NCI-H1105 treated with DMSO at 0.1 percent for 48 hours (cell line): ENCODE measurements at places on chromosomes 4 and X.

GRCh38 chrX:7117587-7117986 is 29.9 kb upstream of the STS start:
- no peak for DNase-seq

DNA sequence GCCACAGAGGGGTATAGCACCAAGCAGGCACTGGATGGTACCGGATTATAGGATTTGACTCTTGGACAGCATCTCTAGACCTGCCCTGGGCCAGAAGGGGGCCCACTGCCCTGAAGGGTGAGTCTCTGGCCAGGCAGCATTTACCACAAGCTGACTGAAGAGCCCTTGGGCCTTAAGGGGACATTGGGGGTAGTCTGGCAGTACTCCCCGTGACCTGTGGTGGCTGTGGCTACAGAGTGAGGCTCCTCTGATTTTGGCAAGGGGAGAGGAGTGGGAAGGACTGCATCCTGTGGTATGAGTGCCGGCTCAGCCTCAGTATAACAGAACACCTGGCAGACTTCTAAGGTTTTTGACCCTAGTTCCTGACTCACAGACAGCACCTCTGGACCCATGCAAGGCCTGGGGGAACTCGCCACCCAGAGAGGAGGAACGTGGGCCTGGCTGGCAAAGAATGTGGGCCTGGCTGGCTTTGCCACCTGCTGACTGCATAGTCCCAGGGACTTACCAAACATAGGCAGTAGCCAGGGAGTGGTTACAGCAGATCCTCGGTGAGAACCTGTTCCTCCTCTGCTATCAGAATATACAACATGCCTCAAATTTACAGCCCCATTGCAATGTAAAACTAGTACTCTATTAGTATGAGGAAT is 48.1 kb downstream of the ABCB7 start:
- no peak for DNase-seq

- no peak for DNase-seq
These were observed 603.9 kb downstream of the INPP4B start for GRCh38 chr4:142242156-142242555.

DNA sequence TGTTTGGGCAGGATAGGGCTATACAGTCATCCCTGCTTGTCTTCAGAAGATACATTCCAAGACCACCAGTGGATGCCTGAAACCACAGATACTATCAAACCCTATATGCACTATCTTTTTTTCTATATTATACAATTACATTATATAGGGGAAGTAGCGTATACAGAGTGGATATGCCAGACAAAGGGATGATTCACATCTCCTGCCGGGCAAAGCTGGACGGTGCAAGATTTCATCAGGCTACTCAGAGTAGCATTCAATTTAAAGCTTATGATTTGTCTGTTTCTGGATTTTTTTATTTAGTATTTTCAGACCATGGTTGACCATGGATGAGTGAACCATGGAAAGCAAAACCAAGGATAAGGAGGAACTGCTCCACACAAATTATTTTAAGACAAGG is 7.0 kb upstream of the AMTN start:
- DNase-seq = no peak

- no peak for DNase-seq
These were observed 8.4 kb downstream of the CNGA1 start for GRCh38 chr4:48008021-48008596.

- no peak for DNase-seq
These were observed 20.7 kb downstream of the SPANXC start for GRCh38 chrX:141221611-141222010.

- no peak for DNase-seq
These were observed 5.7 kb upstream of the MPC1L start for GRCh38 chrX:40617566-40617965.

GRCh38 chr4:72977936-72978485 is 91.5 kb downstream of the COX18 start:
- no peak for DNase-seq

DNA sequence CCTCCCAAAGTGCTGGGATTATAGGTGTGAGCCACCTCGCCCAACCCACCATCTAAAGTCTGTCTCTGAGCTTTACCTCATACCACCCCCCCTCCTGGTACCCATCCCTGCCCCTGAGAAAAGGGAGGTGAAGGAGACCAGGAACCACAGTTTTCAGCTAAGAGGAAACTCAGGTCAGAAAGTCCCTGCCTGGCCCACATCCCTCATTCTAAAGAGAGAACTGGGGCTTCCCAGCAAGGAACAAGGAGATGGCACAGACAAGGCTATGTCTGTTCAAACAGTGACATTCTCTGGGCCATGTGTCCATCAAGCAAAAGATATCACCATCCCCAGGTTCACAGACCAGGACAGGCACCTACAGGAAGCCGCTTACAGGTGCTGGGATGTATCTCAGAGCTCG is 15.8 kb upstream of the CSF2RA start:
- DNase-seq = no peak

GRCh38 chr4:8703401-8703696 is 110.8 kb downstream of the CPZ start:
- DNase-seq = no peak

DNA sequence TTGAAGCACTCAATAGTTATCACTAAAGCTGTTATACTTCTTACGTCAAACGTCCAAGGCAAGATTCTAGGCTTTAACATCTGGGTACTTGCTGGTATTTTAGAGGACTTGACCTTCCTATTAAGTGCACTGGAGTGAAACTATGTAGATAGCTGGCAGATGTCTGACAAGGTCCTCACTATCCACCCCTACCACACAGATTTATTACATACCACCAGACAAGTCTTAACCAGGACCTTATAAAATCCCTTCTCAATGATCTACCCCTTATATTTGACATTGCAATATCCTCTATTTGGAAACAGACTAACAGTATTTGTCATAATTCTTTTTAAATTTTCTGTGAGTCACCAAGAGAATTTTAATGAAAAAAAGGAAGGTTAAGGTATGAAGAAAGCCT is 78.8 kb downstream of the PDGFC start:
- no peak for DNase-seq

DNA sequence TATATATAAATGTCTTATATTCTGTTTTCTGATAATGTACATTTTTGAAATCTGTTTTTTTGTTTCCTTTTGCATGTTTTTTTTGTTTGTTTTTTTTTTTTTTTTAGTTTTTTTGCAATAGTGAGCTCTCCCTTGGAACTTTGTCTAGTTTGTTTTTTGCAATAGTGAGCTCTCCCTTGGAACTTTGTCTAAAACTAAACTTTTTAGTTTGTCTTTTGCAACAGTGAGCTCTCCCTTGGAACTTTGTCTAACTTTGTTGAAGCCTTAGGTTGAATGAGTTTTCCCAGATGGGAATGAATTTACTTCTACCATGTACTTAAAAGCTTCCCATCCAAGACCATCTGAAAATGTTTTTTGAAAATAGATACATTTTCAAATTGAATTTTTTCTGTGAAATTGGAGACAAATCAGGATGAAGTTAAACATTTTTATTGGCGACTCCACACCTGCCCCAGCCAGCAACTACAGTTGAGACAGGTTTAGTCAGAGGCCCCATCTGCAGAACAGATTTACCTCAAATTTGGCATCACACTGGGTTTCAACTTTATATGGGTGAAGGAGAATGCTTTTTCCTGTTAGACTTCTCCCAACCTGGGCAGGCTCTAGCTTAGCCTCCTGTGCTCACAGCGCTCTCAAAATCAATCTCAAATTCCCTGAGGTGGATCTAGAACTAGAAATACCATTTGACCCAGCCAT is 16.0 kb downstream of the SLC9B2 start:
- DNase-seq = no peak
